ENCODE measurements at places on chromosomes 11 and 22. TPM values are rescaled to one million over a fixed set of nuclear protein-coding genes. Genes with fewer than 3 reads are reported as not detected.

DNA sequence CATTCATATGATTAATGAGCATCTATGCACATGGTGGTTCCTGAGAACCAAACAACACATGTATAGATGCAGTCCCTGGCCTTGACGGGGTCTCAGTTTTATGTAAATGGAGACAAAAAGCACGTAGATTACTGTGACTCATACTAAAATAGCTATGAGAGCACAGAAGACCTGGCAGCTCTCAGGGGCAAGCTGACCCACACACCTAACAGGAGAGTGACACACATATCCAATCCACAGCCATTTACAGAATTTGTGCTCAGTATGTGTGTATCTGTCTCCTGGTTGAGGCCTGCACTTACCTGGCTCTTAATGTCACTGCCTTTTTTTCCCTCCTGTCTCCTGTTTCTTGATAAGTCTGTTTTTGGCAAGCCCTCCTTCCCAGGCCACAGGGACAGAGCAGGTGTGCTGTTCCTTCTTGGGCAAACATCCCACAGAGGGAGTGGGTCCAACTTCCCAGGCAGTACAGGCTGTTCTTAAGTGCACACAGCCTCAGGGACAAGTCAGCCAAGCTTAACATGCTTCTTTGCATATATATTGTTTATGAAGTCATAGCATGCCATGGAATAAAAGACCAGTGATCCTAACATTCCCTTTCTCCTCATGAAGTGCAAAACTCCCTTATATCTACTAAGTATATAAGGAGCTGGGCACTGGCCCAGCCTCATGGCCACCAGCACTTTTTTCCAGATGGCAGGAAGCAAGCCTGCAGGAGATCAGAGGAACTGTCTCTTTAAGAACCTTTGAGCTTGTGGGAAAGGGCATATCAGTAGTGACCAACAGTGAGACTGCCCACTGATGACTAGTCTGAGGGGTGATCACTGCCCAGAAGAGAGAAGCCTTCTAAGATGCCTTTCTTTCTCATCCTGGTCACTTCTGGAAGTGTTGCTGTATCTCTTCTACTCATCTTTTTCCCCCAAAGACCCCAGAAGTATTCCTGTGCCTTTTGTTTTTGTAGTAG lies 124.7 kb upstream of the CCDC90B start:
- no peak for DNase-seq

GRCh38 chr22:30232716-30233218 lies 13.8 kb downstream of the LIF start:
- DNase-seq: no peak

DNA sequence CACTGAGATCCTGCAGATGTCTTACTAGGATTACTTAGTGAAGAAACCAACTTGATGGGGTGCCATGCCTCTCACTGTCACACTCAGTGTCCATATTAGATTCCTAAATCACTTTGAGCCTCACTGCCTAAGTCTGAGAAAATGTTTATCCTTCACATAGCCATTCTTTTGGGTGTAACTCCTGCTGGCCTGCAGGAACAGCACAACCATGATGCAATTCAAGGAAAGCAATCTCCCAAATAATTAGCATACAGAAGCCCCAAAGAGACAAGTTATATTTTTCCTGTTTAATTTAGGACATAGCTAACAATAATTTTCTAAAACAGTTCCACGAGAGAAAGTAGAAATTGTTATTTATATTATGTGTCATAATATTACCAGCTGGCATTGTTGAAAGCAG lies 655.5 kb downstream of the KCNA4 start:
- DNase-seq: no peak

The GAB4 gene
- total RNA-seq: under 0.01 TPM

The NAALAD2 gene
- total RNA-seq: 0.47 TPM
